ENCODE measurements at places on chromosomes 1 and 21.

DNA sequence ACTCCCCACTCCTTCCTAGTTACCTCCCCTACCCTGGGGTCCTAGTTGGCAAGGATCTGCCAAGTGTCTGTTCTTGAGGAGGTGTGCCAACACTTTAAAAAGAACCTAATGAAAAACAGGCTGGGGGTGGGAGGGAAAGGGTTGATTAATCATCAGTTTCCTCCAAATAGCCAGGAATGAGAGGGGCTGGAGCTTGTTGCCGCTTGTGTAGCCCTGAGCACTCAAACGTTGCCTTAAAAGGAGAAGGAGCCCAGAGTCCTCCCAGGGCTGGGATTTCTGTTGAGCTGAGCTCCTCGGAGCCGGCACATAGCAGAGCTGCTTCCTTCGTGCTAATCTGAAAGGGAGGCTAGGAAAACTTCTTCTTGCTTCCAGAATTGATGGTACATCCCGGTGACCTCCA is 15.9 kb downstream of the SHISA4 start:
- DNase-seq = no peak

GRCh38 chr1:34625521-34626015 is 129.3 kb upstream of the GJB5 start:
- no peak for DNase-seq

DNA sequence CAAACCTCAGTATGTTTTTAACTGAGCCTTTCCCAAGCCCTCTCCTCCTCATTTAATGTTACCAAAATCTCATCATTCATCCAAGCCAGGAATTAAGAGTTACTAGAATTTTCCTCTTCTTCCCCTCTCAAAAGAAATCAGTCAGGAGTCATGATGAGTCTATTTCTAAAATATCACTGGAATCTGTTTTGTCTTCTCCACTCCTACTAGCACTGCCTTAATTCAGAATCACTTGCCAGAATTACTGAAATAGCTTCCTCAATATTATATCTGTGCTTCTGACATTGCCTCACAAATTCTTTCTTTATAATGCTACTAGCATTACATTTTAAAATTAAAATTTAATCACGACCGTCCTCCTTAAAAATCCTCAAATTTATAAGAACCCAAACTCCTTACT is 106.1 kb downstream of the PTGER3 start:
- DNase-seq = no peak

- no peak for DNase-seq
Measured at GRCh38 chr1:223711173-223711572, 1.2 kb upstream of the CAPN2 start.

GRCh38 chr1:30982937-30983336 is 74.4 kb upstream of the SDC3 start:
- no peak for DNase-seq

DNA sequence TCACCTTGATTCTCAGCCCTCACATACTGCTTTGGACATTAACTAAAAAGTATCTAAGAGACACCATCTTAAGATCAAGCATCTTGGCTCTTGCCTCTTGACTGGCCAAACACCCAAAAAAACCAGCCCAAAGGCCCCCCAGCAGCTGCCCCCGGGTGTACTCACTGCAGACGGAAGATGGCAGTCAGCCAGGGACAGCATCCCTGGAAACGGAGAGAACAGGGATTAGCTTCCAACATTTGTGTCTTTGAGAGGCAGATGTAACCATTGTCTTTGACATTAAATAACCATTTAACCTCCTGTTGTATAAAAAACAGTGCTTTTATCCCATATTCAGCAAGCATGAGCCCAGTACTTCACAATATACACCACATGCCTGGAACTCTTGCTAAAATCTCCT is 11.3 kb downstream of the TMEM63A start:
- no peak for DNase-seq

DNA sequence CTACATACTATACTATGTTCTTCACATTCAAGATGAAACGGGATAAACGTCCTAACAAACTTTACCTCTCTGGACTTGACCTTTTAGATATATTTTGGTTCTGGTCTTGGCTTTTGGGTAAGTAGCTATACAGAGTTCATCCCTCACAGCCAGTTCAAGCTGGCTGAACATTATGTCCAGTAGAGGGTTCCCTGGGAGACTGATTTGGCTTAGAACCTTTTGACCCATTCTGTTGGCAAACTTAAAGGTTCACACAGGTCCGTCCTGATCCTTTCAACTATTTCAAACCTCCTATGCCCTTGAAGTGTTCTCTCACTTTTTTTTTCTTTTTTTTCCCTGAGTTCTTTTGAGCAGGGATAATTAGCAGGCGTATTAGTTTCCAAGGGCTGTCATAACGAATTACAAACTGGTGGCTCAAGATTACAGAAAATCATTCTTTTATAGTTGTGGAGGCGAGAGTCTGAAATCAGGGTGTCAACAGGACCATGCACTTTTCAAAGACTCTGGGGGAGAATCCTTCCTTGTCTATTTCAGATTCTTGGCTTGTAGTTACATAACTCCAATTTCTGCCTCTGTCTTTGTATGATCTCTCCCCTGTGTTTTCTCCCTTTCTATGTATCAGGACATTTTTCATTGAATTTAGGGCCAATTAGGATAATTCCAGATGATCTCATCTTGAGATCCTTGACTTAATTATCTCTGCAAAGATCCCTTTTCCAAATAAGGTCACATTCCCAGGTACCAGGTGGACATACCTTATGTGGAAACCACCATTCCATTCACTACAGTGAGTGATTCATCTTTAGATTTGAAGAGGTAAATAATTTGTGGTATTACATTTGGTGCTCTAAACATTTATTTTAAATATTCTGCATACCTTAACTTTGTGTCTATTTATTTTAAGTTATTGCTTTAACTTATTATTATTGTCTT is 257.4 kb upstream of the USP25 start:
- DNase-seq = no peak

GRCh38 chr21:22804151-22804550 is 1805.9 kb downstream of the NCAM2 start:
- DNase-seq = no peak

GRCh38 chr1:171716616-171717015 is 25.2 kb downstream of the VAMP4 start:
- DNase-seq = no peak

DNA sequence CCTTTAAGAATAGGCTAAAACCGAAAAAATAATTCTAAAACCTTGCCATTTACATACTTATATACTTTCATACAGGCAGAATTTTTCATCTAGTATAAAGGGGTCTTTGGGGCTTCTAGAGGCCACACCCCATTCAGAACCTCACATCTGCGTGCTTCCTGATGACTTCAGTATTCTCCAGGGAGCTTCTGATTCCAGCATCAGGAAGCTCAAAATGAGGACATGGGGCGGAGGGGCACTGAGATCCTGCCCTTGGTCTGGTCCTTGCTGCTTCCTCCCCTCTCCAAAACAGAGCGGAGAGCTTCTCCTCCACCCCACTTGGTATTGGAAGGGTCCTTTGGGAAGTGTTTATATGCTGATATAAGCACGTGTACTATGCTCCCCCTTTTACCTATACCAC is 13.8 kb downstream of the PAX7 start:
- no peak for DNase-seq

GRCh38 chr21:45533846-45534635 is 8.2 kb downstream of the SLC19A1 start:
- no peak for DNase-seq

- DNase-seq = no peak
Measured at GRCh38 chr1:224505454-224506093, 71.0 kb upstream of the WDR26 start.

DNA sequence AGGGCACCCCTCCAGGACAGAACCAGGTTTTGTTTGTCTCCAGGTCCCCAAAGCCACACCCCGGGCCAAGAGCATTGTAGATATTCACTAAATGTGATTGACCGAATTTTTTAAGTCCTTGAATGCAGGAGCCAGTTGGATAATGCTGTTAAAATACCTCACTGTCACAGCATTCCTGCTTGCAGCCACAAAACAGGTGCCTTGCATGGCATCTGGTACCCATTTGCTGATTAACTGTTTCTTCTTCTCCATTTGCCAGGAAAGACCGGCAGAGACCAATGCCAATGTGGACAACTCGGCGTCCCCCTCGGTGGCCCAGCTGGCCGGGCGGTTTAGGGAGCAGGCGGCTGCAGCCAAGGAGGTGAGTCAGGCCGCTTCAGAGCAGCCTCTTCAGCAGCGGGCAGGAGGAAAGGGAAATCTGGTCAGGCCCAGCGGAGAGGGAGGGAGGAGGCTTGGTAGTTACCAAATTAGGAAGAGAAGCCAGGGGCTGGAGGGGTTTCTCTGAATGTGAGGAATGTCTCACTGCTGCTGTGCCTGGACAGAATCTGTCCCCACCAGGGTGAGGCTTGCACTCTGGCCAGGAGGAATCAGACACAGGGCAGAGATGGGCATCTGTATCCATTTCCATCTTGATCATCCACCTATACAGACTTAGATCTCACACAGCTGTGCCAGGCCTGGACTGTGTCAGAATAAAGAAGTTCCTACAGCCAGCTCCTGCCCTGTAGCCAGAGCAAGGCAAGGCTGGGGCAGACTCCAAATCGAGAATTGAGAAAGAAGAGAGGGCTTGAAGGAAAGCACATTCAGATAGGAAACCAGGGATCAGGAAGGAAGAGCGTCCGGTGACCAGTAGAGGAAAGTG is 37.9 kb upstream of the MPZL1 start:
- DNase-seq = no peak

DNA sequence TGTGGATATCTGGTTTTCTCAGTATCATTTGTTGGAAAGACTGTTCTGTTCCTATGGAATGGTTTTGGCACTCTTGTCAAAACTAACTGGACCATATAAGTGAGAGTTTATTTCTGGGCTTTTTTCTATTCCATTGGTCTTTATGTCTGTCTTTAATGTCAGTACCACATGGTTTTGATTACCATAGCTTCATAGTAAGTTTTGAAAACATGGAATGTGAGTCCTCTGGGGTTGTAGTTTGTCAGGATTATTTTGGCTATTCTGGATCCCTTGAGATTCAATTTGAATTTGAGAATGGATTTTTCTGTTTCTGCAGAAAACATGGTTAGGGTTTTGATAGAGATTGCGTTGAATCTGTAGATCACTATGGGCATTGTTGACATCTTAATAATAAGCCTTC is 107.9 kb downstream of the ZFYVE9 start:
- DNase-seq = no peak

DNA sequence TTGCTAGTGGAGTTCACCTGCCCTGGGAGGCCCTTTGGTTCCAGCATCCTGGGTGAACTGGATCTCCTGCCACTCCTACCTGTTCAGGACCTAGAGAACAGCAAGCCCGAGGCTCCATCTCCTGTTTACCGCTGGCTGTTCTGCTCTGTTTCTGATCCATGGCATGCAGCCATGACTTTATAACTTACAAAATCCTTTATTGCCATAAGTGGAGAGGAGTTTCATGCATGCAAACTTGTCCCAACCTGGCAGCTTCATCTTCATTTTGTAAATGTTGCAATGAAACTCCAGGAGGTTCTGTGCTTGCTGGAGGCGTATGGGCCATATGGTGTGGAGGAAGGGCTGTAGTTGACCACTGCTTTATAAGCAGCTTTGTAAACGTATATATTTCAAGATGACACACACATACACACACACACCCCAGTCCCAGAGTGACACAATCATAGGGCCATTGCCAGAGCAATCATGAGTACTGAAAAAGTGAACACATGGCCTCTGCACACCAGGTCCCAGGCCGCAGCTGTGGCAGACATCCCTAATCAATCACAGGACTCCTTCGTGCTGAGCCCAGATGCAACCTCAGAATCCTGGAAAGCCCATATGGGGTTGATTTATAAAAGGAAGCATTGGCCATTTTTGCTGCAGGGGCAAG is 69.0 kb downstream of the UBIAD1 start:
- DNase-seq = no peak

DNA sequence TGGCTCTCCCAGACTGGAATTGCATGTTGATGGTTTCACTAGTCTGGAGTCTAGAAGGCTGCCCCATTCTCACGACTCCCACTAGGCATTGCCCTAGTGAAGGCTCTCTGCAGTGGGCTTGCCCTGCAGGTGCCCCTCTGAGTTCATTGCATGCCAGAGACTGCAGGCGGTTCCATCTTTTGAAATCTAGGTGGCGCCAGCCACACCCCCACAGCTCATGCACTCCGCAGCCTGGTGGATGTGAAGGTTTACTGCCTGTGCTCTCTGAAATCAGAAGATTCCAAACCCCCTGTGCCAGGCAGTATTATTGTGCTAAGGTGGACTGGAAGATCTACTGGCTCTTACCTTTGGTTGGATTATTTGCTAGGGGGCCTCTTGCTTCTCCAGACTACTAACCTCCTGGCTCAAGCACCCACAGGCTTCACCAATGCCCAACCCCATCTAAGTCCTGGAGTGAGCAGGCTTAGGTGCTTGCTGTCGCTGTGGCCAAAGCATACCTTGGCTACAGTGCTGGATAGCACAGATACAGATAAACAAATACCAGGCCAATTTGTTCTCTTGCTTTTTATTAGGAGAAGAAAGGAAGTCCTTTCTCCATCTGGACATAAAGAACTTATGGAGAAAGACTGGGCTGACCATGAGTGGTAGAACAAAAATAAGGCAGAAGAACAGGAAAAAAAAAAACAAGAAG is 83.5 kb upstream of the SIM2 start:
- DNase-seq = no peak

Measured in naive thymus-derived CD8-positive, alpha-beta T cell (primary cell).